Activated CD4-positive, alpha-beta T cell treated with anti-CD3 and anti-CD28 coated beads for 24 hours (primary cell): ENCODE measurements at places on chromosomes 2 and 18.

- no peak for DNase-seq
Measured at GRCh38 chr2:232473467-232473890, 14.2 kb downstream of the ECEL1 start.

DNA sequence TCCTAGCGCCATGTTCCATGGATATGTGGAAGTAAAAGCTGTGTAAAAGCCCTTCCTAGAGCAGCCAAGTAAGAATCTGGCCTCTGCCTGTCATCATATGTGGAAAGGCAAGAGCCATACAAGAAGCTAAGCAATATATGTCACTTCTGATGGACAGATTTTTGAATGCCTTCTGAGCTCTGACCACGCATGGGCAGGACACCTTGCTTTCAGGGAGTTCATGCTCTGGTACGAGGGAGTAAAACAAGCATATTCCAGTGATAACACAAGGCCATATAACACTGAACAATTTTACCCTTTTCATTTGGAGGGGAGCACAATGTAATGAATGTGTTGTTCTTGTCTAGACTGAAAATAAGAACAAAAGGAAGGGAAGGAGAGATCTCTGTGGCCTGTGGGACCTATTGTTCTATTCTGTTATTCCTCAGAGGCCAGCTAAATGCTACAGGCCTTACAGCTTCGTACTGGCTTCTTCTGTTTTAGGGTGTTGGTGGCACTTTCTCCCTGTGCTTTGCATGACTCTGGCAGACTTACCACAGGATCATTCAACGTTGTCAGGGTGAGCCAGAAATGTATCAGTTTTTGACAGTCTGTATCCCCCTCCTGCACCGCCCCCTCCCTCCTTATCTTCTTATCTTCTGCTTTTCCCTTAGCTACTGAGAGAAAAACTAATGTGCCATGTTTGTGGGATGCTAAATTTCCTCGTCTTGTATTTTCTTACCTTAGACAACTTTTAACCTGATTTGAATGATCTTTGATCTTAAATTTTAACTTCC is 99.5 kb downstream of the MAP4K4 start:
- DNase-seq: no peak

GRCh38 chr18:48059455-48060010 is 129.1 kb upstream of the SMAD2 start:
- DNase-seq: no peak

DNA sequence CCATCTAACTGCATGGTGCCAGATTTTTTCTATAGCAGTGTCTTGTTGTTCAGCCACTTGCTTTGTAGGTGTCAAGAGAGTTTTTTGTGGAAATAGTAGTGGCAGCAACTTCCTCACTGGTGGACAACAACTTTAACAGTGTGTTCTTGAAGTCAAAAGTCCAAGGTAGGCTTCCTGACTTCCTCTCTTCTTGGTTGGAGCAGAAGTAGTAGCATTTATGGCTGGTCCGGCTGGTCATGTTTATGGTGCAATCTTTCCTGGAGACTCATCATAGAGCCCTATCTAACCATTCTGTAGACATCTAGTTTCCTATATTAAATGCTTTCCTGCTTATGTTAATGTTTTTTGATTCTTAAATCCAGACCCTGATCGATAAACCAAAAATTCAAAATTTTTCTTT is 11.7 kb downstream of the GPR75 start:
- DNase-seq: no peak

DNA sequence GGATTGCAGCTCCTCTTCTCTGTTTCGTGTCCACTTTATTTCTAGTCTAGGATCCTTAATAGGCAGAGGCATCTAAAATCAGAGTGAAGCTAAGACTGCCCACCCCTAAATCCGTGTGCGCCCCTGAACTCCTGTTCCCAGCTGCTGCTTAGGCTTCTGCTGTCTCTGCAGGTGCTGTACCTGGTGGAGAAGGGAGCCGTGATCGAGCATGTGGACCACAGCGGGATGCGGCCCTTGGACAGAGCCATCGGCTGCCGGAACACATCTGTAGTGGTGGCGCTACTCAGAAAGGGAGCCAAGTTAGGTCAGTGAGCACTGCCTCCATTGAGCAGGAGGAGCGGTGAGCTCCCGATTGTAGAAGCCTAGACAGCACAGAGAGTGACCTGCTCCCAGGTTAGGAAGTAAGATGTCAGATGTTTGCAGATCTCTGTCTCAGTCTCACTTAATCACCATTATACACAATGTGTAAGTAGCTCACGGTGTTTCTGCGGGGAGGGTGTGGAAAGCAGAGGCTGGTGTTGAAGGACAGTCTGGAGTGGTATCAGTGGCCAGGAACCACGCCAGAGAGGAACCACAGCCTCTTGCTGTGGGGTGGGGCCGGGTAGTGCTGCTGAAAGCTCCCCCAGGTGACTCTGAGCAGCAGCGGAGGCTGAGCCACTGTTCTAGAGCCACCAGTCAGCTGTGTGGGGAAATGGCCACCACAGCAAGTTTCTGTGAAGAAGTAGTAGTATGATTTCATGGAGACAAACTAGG is 62.3 kb downstream of the WDSUB1 start:
- DNase-seq: no peak

DNA sequence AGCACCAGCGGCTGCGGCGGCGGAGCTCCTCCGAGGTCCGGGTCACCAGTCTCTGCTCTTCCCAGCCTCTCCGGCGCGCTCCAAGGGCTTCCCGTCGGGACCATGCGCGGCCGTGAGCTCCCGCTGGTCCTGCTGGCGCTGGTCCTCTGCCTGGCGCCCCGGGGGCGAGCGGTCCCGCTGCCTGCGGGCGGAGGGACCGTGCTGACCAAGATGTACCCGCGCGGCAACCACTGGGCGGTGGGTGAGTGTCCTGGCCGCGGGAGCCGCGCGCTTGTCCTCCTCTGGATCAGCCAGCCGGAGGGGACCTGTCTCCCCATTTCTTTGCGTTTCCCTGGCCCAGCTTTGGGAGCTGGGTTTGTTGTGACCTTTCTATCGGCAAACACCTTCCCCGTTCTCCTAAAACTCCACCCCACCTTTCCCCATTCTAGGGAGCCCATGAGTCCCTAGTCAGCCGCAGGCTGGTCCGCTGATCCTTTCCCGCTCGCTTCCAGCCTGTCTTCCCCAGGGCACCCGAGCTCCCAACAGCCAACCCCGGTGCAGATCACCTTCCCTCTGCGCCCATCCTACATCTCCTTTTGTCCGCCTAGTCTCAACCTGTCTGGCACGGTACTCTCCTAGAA is 316 bp downstream of the GRP start:
- no peak for DNase-seq
